Stimulated activated CD8-positive, alpha-beta memory T cell treated with anti-CD3 and anti-CD28 coated beads, Interleukin-15, amount 100 ng/mL, for 48 hours (primary cell): ENCODE measurements at places on chromosomes 2 and 18.

- DNase-seq = no peak
Observed at GRCh38 chr2:162114271-162114670, 37.8 kb downstream of the GCG start.

GRCh38 chr2:99425022-99425421 lies 64.8 kb downstream of the REV1 start:
- DNase-seq = no peak

GRCh38 chr2:234331566-234331965 lies 165.3 kb downstream of the ARL4C start:
- DNase-seq = no peak

DNA sequence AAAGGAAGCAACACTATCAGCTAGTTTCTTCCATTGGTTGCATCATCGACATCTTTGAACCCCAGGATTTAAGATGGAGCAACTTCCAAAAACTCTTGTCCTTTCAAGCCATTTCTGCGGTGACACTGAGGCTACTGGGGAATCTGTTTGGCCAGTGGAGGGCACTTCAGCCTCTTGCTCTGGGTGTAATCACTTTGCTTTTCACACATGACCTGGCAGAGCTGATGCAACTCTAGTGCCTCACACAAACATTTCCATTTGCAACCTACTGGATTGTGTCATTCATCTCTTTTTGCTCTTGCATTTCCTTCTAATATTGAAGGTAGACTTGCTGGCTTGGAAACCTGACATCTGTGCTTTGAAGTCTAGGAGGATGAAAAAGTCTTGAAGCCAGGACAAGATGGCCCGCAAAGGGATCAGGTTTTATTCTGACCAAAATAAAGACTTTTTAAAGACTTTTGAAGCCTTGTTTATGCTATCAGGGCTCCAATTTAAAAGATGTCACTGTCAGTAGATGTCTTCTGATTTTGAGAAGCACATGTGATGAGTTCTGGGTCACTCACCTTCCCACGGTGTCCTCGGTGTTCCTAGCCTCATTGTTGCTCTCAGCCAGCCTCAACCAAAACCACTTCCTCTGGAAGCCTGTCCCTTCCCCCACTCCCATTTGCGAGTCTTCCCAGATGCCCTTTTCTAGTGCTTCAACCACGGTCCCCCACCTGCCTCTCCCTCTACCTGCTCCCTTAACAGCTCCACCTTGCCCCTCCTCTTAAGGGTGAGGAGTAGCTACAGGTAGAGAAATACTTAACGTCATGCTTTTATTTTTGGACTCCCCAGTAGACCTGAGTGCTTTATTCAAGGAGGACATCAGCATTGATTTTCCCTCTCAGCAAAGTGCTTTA lies 69.7 kb upstream of the KCNE4 start:
- DNase-seq = no peak

DNA sequence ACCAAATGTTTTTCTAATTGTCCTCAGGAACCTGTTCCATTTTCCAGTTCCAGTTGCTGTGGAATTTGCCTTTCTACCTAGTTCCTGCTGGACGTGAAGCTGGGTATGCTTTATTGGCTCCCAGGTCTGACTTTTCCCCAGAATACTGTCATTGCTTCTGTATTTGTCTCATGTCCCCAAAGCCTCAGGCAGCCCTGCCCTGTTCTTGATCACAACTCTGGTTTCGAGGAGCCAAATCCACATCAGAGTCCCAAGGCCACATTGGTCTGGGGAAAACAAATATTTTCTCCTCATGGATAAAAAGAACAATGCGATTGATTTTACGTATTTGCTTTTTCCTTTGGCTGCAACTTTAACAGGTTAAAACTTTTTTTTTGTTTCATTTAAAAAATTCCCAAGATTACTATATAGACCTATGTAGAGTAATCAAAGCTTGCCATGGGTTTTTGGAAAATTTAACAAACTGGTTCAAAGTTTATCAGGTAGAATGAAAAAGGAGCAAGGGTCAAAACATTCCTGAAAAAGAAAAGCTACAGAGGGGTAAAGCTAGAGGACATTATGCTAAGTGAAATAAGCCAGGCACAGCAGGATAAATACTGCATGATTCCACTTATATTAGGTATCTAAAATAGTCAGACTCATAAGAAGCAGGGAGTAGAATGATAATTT lies 85.2 kb downstream of the MDH1 start:
- DNase-seq = no peak

DNA sequence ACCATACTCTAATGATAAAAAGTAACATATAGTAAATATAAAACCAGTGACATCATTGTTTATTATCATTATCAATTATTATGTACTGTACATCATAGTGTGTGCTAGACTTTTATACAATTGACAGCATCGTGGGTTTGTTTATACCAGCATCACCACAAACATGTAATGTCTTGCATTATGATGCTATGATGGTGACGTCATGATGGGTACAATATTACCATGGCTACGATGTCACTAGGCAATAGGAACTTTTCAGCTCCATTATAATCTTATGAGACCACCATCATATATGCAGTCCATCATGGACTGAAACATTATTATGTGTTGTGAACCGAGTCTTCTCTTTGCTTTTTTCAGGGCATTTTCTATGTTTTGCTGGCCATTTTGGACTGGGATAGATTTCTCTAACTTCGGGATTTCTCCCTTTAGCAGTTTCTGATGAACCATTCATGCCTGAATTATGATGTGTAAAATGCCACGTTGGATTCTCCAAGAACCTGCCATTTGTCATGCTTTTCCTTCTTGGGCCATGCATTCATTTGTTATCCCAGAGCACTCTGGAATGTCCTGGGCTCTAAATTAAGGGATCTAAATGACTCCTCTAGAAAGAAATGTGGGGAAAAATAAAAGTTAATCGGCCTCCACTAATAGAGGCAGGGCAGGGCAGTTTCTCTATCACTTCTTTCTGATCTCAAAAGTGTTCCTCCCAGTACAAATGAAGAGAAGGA lies 325.6 kb upstream of the TNP1 start:
- no peak for DNase-seq

DNA sequence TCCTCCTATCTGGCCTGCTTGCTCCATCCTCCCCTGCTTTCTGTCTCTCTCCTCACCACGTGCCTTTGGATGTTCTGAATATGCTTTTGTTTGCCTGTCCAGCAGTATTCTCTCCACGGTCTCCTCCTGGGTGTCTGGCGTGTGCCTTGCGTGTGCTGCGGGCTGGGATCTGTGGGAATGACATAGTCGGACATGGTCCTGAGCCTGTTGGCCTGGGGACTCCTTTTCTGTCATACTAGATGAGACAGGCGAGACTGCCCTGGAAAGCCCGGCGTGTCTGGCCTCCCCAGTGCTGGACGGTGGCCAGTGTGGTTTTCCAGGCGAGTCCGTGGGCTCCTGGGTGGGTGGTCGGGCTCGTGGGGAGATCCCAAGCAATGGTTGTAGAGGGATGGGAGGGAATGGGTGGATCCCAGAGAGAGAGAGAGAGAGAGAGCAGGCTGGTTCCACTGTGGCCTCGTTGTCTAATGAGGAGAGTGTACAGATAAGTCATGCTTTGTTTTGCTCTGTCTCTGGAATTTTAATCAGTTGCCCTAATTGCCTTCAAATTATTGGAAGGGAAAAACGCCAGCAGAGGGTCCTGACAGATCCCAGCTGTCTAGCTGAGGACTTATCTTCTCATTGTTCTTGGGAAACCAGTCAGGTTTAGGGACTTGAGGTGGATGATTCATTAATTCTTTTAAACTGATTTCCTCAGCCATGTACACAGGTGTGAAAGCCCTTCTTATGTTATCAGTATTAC lies 58.3 kb downstream of the HPCAL1 start:
- DNase-seq = no peak

GRCh38 chr18:50340078-50340477 lies 34.8 kb upstream of the SKA1 start:
- no peak for DNase-seq

- no peak for DNase-seq
Observed at GRCh38 chr18:34592961-34593382, 117.1 kb upstream of the DTNA start.

DNA sequence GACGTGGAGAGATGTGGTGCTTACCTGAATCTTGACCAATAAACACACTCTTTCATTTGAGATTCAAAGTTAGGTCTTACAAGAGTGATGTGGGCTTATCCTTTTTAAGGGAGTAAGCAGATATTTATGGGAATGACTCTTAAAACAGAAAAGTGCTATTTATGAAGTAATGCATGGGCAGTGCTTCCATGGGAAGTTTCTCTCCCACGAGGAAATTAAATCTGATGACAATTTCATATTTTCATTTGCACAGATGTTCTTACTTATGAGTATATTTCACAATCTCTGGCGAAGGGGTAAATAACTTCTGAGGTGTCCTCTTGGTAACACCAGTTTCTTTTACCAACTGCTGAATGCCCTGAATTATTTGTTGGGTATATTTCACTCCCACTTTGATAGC lies 21.0 kb downstream of the PNPT1 start:
- DNase-seq = no peak

DNA sequence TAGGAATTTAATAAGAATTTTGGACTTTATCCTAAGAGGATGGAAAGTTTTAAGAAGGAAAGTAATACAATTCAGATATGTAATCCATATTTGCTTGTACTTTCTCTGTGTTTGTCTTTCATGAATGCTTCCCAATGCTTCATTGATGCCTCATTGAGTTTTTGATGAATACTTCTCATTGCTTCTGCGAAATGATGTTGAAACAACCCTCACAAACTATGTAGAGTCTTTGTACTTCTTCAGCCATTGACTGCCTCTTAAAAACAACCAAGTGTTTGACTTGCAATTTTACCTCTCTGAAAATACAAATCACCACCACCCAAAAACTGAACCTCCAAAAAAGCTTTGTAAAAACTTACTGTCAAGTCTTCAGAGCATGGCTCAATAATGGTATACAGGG lies 424.1 kb downstream of the ERBB4 start:
- DNase-seq = no peak

DNA sequence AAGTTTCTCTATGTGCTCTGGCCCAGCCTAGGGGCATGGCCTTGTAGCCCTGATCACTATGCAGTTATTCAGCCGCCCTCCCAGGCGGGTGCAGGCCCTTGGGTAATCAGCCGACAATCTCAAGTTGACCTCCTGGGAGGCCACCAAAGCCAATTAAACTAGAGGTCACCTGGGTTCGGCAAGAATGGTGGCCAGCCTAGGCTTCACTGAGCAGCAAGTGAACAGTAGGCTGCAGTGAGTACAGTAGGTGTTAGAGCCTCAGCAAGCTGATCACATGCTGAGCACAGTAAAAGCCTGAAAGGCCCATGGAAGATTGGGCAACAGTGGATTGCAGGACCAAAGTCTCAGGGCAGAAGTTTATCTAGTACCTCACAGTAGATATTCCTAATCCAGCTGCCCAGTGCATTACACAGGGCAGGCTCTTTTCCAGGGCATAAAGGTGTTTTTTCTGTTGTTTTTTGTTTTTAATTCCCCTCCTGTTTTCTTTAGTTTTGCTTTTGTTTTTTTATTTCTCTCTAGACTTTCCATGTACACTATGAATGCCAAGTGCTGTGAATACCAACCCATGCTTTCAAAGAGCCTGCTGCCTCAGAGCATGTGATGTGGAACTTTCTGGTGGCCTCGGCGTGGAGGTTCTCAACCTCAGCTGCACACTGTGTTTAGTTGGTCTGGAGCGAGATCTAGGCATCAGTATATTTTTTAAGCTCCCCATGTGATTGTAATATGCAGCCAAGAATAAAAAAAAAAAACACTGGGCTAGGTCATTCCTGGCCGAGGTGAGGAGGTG lies 55.9 kb upstream of the ATL2 start:
- DNase-seq = no peak

- no peak for DNase-seq
Observed at GRCh38 chr18:36284671-36285295, 12.7 kb upstream of the FHOD3 start.

DNA sequence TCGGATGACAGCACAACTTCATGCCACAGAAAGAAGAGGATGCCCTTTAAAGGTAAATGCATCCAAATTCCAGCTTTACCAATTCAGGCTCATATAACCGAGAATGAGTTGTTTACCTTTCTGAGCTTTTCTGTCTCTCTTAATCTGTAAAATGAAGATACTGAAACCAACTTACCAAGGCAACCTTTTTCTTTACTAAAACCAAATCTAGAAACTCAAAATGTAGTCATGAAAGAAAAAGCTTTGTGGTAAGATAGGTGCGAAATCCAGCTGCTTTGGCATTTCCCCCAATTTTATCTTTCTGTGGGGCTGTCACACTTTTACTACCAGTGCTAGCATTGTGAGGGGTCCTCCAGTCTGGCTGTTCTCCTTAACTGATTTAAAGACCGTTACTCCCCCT lies 240.4 kb downstream of the IKZF2 start:
- no peak for DNase-seq

- no peak for DNase-seq
Observed at GRCh38 chr18:76391038-76391437, 104.0 kb downstream of the ZNF516 start.

DNA sequence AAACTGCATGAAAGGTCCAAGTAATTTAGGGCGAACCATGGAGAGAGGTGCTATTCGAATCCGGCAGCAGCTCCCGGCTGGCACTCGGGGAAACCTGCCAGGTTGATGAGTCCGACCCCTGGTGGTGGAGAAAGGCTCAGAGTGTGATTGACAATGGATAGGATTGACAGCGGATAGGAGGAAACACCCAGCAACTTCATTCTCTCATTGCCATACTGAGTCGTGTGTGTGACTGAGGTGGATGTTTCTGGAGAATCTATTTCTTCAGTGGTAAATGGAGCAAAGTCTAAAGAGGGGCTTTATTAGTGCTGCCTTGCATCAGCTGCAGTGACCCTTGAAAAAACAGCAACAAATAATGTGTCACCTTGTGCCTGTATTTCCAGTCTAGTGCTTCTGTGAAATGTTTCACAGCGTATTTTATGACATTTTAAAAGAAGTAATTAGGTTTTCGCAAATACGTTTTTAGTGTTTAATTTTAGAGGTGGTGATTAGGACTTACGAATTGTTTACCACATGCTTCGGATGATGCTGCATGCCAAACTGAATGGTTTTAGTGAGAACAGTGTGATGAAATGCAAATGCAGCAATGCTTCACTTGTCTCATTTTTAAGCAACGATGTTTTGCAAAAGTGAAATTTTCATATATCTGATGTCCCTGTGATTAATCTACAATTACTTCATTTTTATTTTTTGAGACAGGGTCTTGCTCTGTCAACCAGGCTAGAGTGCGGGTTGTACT lies 102.0 kb downstream of the DCDC2C start:
- DNase-seq = no peak

DNA sequence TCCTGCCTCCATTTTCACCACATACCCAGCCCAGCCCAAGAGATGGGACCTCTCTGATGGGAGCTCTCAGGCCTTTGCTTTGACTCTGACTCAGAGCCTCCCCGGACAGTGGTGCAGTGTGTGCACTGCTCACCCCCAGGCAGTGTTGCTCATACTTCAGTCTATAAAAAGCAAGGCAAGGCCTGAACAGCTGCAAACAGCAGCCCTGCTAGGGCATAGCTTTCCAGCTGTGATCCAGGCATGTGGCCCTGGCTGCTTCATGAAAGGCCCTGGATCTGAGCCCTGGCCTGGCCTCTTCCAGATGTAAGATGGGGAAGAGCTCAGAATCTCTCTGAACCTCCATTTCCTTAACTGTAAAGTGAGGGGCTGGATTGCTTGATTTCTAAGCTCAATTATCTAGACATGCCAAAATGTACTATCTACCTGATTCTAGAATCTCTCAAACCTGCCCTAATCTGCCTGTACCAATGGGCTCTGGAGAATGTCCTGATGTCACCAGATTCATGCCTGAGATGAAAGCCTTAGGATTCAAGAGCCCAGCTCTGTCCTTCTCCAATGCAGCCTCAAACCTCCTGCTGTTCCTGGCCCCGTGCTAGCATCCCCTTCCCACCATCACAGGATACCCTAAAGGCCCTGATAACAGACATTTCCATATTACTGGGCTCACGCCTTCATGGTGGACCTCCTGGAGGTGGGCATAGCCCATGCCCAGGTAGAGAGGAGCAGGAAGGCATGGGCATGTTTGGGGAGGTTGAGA lies 206.9 kb downstream of the ARL4C start:
- DNase-seq = peak; percentile 51
